ENCODE measurements at places on chromosomes 6 and 20. TPM values are rescaled to one million over a fixed set of nuclear protein-coding genes. Genes with fewer than 3 reads are reported as not detected.

DNA sequence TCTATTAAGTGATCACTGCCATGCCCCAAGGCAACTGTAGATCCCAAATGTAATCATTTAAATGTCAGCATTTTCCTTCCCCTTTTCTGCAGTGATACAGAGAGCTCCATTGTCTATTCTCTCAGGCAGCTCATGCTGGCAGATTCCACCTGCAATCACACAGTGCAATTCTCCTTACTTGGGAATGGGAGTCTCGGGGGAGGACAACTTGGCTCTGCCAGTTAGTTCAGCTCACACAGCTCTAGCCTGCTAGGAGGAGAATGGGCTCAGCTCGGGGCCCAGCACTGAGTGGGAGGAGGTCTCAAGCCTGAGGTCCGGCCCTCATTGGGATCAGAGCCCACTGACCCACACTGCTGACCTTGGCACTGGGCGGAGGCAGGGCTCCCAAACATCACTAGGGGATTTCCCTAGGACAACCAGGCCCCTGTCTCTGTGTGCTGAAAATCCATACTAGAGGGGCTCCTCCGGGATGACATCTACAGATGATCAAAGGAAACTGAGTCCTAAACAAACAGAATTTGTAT, 109.2 kb upstream of the ASF1A start:
- no peak for DNase-seq

AIF1 gene
- total RNA-seq = 3.1 TPM

RALGAPB gene
- 11.4 TPM for total RNA-seq

CCM2L gene
- total RNA-seq = 0.93 TPM

CYP39A1 gene
- total RNA-seq = 7.8 TPM

IER3 gene
- 23.0 TPM for total RNA-seq

PAX1 gene
- total RNA-seq = not detected

DNA sequence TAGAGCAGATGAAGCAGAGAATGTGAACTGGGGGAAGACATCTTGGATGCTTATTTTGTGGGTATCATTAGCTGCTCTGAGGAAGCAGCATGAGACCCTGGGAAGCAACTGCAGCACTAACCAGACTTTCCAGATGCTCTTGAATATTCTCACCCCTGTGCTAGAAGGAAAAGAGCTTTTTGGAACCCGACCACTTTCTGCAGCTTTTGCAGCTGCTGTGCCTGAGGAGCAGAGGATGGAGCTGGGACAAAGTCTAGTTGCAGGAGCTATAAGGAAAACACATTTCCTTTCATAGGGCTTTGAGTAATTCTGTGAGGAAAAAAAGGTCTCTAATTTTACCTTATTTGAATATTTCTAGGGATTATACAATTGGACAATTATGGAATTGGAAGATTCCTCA, 369.7 kb downstream of the CD109 start:
- no peak for DNase-seq

CEP57L1 gene
- 3.8 TPM for total RNA-seq

GRCh38 chr6:111683749-111684267, 78.1 kb upstream of the TRAF3IP2 start:
- no peak for DNase-seq

DNA sequence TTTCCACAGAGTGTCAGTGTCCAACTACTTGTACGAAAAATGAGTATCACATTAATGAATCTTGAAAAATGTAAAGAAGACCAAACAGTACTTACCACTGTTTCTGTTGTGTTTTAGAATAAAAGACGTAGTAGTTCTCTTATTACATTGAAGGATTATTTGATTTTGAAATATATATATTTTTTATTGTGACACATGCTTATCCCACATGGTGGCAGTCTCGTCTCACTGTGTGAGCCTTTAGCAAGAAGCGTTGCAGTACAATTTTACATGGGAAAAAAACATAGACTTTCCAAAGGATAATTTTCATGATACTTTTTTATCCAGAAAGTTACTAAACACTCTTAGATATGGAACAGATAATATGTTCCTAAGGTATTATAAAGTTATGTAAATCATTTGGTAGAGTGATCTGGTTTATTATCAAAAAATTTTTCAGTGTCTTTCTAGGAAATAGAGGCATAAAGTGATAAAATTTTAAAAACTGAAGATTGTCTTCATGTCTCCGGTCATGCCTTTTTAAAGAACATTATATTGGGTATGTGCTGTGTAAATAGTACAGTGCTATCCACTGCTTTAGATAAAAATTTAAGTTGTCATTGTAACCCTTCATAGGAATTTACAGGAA, 117.5 kb upstream of the SAMD5 start:
- DNase-seq = no peak

DNA sequence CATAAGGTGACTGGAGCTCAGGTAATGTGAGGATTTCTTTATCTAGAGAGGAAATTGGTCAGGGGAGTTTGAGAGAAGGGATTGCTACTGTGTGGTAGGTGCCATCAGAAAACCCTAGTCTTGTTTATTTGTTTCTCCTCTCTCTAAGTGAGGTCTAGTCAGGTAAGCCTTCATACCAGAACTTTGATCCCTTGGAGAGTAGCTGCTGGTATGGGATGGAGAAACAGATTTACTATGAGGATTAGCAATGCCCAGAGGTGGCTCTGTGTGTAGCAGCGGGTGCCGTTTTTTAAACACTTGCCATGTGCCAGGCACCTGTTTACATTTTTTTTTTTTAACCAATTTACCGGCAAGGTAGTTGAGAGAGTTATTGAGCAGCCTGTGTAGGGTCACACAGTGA, 19.5 kb downstream of the CMTR1 start:
- no peak for DNase-seq
